ENCODE measurements at places on chromosomes 6 and 20. TPM values are rescaled to one million over a fixed set of nuclear protein-coding genes. Genes with fewer than 3 reads are reported as not detected.

The BMP2 gene
- total RNA-seq = 4.8 TPM

The GRM1 gene
- under 0.01 TPM for total RNA-seq

The ZC2HC1B gene
- total RNA-seq = not detected

The CST8 gene
- not detected for total RNA-seq

The MTG2 gene
- total RNA-seq = 19.9 TPM

The PRSS16 gene
- total RNA-seq = 0.19 TPM

The PRRT1 gene
- not detected for total RNA-seq

The C6orf132 gene
- 1.2 TPM for total RNA-seq

Measured in regular cardiac myocyte (primary cell).